Fibroblast of lung (primary cell): ENCODE measurements at places on chromosomes 2 and 18.

GRCh38 chr2:160372585-160372984, 121.0 kb downstream of the RBMS1 start:
- DNase-seq: peak; percentile 88

DNA sequence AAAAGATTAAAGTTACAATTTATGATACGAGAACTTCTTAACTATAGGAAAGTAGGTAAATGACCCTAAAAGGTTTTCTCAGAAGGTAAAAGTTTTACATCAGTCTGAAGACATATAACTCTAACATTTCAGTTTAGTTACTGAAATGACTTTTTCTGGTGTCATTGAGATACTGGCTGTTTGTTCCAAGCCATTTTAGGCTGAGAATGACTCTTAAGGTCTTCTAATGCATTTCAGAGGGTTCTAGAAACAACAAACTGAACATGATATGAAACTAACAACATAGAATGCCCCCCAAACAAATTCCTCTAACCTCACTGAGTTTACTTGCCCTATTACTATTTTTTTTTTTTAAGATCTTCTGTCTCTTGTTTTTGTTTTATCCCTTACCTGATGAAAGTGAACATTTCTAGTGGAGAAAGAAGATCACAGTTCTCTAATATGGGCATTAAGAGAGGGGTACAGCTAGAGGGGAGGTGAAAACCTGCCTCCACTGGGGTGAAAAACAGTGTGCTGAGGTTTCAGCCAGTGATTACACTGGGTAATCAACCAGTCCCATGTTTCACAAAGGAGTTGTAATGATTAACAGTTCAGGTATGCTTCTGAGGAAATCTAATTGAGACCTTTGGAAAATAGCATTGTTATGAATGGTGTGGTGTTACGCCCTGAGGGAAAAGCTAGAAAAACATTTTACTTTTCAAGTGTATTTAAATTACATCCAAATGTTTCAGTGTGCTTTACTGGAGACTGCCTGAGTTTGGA, 11.2 kb downstream of the NABP1 start:
- DNase-seq: peak; percentile 90

- no peak for DNase-seq
Measured at GRCh38 chr18:7452331-7452730, 114.8 kb upstream of the PTPRM start.

- no peak for DNase-seq
Measured at GRCh38 chr2:233707940-233708644, 4.6 kb upstream of the UGT1A5 start.

- no peak for DNase-seq
Measured at GRCh38 chr2:62200868-62201267, 5.0 kb downstream of the B3GNT2 start.

DNA sequence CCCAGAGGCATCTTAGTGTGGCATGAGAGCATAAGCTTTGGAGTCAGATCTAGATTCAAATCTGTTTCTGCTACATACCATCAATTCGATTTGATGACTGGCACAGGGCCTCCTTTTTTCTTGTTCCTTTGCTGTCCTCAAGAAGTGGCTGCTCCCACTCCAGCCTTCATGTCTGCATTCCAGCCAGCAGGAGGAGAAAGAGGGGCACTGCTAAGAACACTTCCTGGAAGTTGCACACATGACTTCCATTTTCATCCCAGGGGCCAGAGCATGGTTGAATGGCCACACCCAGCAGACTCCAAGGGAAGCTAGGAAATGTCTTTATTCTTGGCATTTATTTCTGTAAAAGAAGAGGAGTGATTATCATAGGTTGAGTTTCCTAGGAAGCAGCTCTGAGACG, 50.4 kb downstream of the EML6 start:
- peak; percentile 6 for DNase-seq

DNA sequence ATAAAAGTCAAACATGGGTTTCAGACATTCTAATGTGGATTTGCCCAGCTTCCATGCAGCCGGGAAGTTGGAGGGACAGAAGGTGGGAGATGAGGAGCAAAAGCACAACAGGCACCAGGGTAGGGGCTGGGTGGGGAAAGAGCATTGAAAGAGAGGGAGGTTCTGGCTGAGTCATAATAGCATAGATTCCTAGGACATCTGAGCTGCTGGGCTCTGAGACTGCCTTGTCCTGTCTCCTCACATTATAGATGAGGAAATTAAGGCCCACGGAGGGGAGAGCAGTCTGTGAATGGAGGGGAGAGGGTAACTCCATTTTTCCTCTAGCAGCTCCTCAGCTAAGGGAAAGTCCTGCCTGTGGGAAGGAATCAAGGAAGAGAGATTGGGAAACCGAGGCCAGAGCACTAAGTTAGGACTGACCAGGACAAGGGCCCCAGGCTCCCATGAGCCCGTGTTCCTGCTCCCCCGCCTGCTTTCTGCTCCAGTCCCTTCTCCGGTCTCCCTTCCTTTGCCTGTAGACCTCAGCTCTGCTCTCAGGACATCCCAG, 26.2 kb downstream of the SH2D6 start:
- DNase-seq: peak; percentile 55

- DNase-seq: no peak
Measured at GRCh38 chr18:65942104-65942503, 191.3 kb downstream of the CDH7 start.

- peak; percentile 94 for DNase-seq
Measured at GRCh38 chr18:22831441-22831904, 101.7 kb upstream of the RBBP8 start.

GRCh38 chr18:62979176-62979575, 263.8 kb downstream of the PHLPP1 start:
- DNase-seq: peak; percentile 87

- no peak for DNase-seq
Measured at GRCh38 chr2:74278176-74278575, 65.0 kb downstream of the SLC4A5 start.

DNA sequence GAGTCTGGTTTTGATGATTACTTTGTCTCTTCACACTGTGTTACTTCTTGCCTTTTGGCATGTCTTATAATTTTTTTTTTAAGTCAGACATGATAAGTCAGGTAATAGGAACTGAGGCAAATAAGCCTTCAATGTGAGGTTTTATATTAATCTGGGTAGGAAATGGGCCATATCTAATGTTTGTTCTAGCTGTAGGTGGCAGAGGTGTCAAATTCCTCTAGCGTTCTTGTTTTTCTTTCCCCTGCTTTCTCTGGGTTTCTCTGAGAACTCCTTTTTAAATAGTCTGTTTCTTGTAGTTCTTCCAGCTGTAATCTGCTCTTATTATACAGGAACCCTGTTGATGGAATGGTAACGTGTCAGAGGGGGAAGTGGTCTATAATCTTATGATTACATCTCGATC, 5.7 kb downstream of the SP140 start:
- DNase-seq: no peak
